ENCODE measurements at places on chromosomes 6 and 20.

DNA sequence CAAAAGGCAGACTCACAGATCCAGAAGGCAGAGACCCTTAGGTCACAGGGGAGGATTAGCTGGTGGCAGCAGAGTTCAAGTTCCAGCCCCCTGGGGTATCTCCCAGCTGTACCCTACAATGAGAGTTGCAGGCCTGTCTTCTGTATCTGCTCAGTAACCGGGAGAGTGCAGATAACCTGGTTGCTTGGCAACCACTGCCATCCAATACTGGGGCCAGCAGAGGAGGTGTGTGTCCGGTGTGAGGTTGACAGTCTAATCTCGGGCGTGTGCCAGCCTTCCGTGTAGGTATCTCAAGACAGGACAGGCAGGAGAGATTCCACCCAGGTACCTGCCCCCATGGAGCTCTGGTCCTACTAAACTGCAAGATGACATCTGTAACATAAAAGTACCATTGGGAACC, 56.6 kb upstream of the TBC1D7 start:
- no peak for DNase-seq

- DNase-seq, result no peak
Observed at GRCh38 chr6:18997375-18997826, 610.3 kb downstream of the RNF144B start.

- DNase-seq, result no peak
Observed at GRCh38 chr6:164581563-164581962, 727.8 kb downstream of the C6orf118 start.

- DNase-seq, result no peak
Observed at GRCh38 chr20:49747707-49748524, 34.2 kb upstream of the B4GALT5 start.

DNA sequence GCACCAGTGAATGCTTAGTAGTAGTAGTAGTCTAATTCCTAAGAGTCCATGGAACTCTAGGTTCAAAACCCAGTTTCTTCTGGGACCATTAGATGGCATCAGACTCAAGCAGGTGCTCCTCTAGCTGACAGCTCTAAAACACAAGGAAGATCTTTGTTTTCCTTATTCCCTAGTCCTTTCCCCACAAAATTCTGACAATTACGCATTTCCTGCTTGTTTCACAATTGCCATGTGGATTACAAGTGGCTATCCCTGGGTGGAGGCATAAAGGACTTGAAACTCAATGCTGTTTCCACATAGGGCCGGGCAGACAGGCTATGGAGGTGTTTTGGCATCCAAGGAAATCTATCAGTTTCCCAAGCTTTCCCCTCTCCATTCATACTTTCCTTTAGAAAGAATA, 9.2 kb upstream of the HLA-DOB start:
- DNase-seq, result no peak

GRCh38 chr6:146315381-146316174, 228.1 kb upstream of the RAB32 start:
- no peak for DNase-seq

GRCh38 chr6:5673019-5673790, 333.5 kb downstream of the NRN1 start:
- DNase-seq, result no peak

- DNase-seq, result no peak
Observed at GRCh38 chr20:50116368-50116999, 3.5 kb upstream of the UBE2V1 start.

DNA sequence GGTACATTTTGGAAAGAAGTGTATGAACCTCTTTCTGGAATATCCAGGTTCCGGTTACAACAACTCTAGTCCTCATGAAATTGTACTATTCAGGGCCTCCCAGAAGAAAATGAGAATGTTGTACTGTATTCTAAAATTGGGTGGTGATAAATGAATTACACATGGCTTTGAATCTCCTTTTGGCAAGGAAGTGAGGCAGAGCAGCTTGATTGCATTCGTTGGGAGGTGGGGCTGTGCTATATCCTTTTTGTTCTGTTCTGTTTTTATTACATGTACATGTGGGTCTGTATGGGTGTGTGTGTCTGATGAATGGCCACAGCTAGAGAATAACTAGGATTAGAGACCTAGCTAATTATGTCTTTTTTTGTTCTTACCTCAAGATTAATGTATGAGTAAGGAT, 37.8 kb upstream of the SNRPB2 start:
- no peak for DNase-seq

GRCh38 chr6:65924411-65924810, 217.4 kb upstream of the EYS start:
- DNase-seq, result no peak

- DNase-seq, result no peak
Observed at GRCh38 chr6:40276141-40276540, 311.0 kb downstream of the LRFN2 start.

GRCh38 chr20:49851991-49852390, 39.4 kb downstream of the SLC9A8 start:
- no peak for DNase-seq

DNA sequence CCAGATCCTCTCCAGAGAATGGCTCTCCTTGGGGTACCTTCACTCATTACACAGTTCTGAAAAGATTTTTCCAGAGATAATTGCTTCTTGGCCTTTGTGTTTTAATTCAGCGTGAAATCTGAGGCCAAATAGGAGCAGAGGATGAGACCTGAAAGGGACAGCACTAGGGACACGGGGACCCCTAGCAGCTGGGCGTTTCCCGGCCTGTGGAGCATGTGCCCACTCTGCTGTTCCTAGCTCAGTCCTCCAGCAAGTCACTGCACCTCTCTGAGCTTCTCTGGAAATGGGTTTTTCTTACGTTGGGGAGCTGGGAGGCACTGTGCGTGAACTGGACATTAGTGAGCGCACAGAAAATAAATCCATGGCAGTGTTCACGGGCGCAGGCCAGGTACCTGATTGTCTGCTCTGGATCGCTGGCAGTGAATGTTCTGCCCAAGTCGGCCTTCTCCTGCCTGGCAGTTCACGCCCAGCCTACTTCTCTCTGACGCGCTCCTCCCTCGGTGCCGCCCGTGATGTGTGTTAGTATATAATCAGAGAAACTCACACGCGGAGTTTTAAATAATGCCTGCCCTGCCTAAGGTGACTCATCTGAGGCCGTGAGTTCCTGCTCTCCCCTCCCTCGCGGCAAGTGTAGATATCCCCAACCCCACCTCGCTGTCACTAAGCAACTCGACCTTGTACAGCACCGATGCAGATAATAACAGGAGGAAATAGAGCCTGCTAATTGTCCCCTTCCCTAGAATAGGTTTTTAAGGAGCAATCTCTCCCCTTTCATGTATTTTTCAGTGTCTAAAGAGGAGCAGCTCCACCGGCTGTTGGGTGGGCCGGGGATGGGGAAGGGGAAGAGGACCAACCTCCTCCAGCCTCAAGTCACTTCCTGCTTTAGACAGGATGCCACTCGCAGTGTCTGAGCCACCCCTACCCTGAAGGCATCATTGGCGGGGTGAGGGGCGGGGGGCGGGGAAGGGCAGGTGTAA, 2.7 kb upstream of the TUBB2A start:
- DNase-seq, result peak; percentile 77

- DNase-seq, result no peak
Observed at GRCh38 chr6:143110996-143111395, 50.3 kb downstream of the AIG1 start.

DNA sequence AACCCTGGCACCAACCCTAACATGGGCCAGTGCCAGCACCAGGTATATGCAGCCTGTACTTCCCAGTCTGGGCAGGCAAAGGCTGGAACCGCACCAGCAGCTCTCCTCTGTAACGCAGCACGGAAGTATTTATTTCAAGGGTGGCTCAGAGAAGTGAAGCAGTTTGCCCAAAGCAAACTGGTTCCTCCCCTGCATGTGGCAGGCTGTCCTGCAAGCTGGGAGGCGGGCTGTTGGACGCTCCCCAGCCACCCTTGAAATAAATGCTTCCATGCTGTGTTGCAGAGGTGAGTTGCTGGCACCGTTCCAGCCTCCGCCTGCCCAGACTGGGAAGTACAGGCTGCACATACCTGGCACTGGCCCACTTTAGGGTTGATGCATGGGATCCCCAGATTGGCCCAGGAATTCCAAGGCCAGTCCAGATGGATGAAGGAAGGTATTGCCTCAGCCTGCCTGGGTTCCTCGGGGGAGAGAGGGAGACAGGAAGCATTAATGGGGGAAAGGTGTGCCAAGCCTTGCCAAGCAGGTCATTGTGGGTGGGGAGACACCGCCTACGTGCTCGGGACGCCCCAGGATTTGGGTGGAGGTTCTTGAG, 49.8 kb downstream of the PPARD start:
- no peak for DNase-seq

GRCh38 chr6:161342039-161342438, 68.2 kb upstream of the AGPAT4 start:
- DNase-seq, result no peak

DNA sequence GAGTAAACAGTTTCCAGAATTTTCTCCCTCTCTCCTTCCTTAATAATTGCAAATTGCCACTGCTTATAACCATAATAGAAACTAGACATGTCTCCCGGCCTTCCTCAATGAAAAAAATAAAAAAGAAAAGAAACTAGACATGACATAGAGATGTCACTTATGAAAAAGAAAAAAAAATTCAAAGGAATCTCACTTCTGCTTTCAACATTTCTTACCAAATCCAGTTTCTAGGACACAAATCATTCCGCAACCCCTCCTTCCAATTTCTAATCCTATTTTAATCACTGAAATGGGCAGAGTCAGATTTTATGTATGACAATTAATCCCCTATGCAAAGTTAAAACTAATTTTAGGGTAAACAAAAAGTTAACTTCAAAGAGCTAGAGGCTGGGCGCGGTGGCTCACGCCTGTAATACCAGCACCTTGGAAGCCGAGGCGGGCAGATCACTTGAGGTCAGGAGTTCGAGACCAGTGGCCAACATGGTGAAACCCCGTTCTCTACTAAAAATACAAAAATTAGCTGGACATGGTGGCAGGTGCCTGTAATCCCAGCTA, 40.1 kb upstream of the EEF1A1 start:
- DNase-seq, result no peak

- no peak for DNase-seq
Observed at GRCh38 chr20:48158014-48158413, 372.7 kb upstream of the SULF2 start.

- no peak for DNase-seq
Observed at GRCh38 chr6:112086744-112087135, 542 bp downstream of the TUBE1 start.

- DNase-seq, result peak; percentile 69
Observed at GRCh38 chr20:25057234-25058050, 497 bp downstream of the ACSS1 start.
